Nucleus accumbens (tissue), 56 donors: ENCODE measurements at places on chromosomes 1 and 21.

DNA sequence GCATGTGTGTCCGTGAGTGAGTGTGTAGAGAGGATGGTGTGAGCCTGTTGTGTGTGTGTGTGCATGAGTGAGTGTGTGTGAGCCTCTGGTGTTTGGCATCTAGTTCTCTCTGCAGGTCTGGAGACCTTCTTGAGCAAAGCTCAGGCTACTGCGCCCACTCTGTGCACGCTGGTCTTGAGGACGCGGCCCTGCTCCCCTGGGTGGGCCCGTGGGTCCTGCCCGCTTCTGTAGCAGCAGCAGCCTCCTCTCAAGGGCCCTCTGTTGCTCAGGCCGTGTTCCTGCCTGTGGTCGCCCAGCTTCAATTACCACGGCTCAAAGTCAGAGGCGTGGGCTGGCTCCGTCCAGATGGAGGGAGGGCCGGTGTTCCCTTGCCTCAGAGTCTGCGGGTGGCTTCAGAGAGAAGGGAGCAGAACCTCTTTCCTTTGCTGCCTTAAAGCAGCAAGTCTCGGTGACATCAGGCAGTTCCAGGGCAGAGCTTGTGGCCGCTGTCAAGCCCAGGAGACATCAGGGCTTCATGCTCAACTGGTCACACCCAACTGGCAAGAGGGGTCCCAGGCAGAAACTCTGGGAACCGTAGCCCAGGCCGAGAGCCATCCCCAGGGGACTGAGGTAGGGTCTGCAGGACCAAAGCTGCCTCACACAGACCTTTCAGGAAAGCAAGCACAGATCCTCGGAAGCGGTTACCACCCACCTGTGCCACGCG, 270.6 kb upstream of the VAMP3 start:
- no peak for DNase-seq

DNA sequence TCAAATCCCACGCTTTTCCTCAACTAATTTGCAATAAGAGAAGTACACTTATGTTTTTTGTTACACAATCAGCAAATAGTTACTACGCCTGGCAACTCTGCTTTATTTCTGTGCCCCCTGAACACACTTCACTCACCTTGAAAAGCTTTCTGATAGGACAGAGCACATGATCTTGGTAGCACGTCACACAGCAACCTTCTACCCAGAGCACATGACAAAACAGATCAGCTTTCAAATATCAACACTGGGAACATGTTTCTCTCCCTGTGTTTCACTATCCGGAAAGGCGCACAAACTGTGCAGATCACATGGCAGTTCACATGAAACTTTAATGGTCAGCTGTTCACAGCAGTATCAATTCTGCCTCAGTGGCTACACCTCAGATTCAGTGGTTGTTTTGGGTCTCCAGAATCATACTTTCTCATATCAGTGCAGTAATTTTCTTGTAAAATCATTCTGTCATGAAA, 2.2 kb downstream of the SLC19A2 start:
- no peak for DNase-seq

DNA sequence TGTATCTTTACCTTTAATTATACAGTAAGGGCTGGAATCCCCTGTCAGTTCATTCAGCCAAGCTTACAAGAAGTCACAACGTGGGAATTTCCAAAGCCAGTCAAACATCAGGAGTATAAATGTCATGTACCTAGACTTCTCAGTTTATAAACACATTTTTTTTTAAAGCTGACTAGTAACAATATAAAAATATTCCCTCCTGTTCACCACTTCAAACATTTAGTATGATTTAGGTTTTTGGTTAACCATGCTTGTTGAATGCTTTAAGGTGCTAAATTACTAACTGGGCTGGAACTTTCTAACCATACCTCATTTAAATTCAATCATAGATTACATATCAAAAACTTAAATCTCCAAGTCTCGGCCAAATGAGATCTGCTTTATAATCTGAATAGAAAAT, 44.0 kb downstream of the JAK1 start:
- no peak for DNase-seq

GRCh38 chr1:25744140-25744581, 55.8 kb upstream of the SELENON start:
- DNase-seq = peak; percentile 55

DNA sequence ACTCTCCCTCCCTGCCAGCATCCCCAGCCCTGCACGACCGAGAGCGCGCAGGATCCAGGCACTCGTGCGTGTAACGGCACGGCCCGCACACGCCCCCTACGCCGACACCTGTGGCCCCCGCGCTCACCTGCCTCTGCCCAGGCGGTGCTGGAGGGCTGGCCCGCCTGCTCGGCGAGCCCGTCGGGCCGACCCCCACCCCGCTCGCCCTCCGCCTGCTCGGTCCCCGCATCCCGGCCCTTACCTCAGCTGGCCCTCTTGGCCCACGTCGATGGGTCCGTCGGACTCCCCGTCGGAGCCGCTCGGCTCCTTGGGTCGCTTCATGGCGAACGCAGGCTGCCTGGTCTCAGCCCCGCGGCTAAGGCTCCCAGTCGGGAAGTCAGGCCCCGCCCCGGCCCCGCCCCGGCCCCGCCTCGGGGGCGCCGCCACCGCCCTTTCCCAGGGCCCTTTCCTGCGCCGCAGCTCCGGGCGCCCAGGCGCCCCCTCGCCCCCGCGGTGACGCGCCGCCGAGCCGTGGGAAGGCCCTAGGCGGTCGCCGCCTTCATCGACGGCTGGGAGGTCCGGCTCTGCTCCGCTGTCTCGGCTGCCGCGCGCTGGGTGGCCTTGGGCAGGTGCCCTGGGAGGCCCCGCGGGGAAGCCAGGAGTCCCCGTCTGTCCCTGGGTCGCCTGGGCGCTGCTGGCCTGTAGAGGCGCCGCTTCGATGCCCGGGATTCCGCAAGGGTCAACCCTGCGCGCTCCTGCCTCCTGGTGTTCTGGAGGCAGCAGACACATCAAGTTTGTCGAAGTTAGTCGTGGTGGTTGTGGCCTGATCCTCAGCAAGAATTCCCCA, at the start of gene HEYL:
Gene HEYL (minus strand): TSS at position 339 of the 826 bp plus-strand sequence. CDS start 18 bp downstream, at position 321.
- DNase-seq = peak; percentile 35

- no peak for DNase-seq
These were observed 360.1 kb upstream of the PLXNA2 start for GRCh38 chr1:208604295-208604694.

GRCh38 chr1:9984253-9984652, 12.8 kb upstream of the RBP7 start:
- no peak for DNase-seq

- no peak for DNase-seq
These were observed 71.7 kb downstream of the PRRX1 start for GRCh38 chr1:170735366-170736263.

- DNase-seq = no peak
These were observed 4.6 kb downstream of the MAB21L3 start for GRCh38 chr1:116115476-116116439.

DNA sequence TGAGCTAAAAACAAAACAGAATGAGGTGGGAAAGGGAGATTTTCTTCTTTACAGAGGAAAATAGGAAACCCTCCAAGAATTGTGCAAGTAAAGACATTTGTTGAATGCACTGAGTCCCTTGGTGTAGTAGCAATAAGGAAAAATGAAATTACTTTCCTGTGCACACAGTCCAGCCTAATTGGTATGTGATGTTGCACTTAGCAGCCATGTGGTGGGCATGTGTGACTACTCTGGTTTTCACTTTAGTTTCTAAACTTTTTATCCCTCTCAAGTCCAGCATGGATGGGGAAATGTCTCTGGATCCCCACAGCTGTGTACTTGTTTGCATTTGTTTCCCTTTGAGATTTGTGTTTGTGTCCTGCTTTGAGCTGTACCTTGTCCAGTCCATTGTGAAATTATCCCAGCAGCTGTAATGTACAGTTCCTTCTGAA, 7.1 kb upstream of the AGO3 start:
- DNase-seq = no peak

DNA sequence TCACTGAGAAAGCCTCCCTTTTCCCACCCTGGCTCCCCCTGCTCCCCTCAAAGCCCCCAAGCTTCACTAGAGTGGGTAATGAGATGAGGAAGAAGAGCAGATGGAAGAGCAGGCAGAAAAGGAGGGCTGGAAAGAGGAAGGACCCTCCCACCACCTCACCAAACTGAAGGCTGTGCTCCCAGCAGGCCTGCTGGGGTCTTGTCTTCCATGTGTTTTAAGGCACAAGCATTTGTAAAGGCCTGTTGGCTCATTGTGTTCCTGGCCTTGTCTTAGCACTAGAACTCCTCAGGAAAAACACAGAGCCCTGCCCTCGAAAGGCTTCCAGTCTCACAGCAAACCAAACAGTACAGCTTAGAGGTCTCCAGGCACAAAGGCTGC, 51.5 kb downstream of the TOMM20 start:
- DNase-seq = no peak

DNA sequence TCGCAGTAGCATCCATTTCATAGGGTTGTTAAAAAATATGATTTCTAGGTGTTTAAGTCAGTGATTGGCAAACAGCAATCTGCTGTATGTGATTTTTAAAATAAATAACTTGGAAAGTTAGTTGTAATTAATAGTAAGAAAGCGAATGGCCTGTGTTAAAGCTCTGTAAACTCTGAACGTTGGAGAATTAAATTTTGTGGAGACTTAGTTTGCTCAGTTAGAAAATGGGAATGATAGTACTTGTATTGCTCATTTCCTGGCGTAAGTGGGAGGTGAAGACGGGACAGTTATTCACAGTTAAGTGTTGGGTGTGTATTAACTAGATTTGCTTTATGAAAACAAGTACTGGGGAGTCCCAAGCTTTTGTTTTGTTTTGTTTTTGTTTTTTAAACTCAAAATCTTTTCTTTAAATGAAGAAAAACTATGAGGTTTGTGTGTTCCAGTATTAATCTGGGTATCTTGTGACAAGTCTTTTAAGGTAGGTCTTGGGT, 995 bp downstream of the CACYBP start:
- no peak for DNase-seq

GRCh38 chr1:174884038-174884437, 115.7 kb upstream of the CACYBP start:
- no peak for DNase-seq

GRCh38 chr1:109984190-109984455, 442 bp upstream of the AHCYL1 start:
- no peak for DNase-seq

DNA sequence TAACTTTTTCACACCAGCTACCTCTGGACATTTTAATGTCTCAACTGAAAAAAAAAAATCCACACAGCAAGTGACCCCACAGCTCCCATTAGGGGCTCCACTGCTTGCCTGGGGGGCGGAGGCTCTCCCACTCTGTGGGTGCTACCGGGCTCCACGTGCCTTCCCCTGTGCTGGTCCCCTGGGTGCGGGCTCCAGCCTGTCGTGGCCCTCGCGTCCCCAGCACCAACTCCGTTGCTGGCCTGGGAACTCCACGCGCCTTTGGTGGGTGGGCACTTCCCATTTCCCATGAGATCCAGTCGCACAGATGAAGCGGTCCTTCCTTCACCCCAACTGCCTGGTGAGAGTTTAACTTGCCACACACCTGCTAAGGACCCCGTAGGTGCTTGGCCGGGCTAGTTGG, 27.1 kb upstream of the GPR153 start:
- DNase-seq = no peak

DNA sequence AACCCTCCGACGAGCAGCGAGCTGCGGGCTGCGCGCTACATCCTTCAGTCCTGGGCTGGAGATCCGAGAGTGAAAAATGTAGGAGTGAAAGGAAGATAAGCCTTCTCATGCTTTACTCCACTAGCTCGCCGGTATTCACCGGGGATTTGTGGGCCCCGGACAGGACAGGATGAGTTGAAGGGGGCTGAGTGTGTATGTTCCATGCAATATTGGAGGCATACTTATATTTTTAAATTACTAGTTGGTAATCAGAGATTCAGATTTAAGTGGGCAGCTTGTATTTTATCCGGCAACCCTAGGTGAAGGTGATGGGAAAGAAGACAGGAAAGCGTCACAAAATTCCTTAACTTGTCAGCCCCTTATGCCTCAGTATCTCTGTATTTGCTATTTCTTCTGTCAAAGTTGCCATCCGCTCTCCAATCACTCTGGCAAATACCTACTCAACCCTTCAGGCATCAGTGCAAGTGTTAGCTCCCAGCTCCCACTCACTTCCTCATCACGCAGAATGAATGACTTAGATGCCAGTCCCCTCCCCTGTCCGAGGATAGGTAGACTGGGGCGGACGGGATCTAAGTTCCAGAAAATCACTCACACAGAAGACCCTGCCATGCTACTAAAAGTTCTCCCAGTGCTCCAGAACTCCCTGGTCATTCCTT, 503 bp upstream of the PIGM start:
- DNase-seq = no peak

GRCh38 chr1:187009320-187009719, 180.6 kb downstream of the PLA2G4A start:
- DNase-seq = no peak

DNA sequence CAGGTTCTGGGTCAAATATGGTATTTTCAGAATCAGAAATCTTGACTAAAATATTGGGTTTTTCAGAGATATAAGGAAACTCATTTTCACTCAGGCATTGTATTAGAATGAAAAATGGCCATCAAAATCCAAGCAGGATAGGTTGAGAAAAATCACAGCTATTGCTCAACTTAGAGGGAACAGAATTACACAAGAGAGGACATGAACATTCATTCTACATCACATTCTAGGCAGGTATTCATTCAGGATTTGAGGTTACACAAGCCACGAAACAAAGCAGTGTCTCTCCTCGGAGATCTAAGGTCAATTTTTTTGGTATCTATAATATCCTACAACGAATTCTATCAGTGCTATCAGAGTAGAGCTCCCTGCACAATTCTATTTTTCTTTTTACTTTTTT, 163.6 kb upstream of the HP1BP3 start:
- DNase-seq = no peak

GRCh38 chr1:41241354-41241748, 755 bp downstream of the SCMH1 start:
- no peak for DNase-seq

- no peak for DNase-seq
These were observed 664.6 kb upstream of the ADAMTS5 start for GRCh38 chr21:27631471-27631870.

DNA sequence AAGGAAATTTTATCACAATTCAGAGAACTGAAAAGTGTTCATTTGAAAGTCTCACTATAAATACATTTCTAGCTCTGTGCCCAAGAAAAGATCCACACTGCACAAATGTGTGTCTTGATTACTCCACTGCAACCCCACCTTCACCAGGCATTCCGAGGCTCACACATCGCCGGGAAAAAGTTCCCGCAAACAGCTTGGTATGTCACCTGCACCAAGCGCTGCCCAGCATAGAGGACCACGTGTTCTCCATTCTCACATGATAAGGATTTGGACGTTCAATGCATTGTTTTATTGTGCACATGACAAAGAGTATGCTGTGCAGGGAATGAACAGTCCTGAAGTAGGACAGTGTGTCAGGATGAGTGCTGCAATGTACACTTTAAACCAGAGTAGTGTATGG, 70.1 kb downstream of the ERG start:
- DNase-seq = no peak
